Astrocyte (in vitro differentiated cells and primary cell): ENCODE measurements at places on chromosomes 11 and 22. TPM values are rescaled to one million over a fixed set of nuclear protein-coding genes. Genes with fewer than 3 reads are reported as not detected.

The NRXN2 gene
- 0.14 and 0.17 TPM in 2 replicates for total RNA-seq

The SLC7A4 gene
- total RNA-seq, result 0.31 and 0.93 TPM in 2 replicates

The RIBC2 gene
- total RNA-seq, result not detected in 2 replicates

The TEAD1 gene
- total RNA-seq, result 141 and 149 TPM in 2 replicates

The VPREB1 gene
- not detected in 2 replicates for total RNA-seq

The TMEM86A gene
- 4.0 and 5.3 TPM in 2 replicates for total RNA-seq

The BACE1 gene
- 32.6 and 37.2 TPM in 2 replicates for total RNA-seq

- no peaks in the 10 kb centered on the region for H3K27me3 ChIP-seq
- peak overlapping the region; percentile 71 for H3K4me3 ChIP-seq
- peak; percentile 80 for DNase-seq
These were observed 10.3 kb upstream of the MB start for GRCh38 chr22:35627267-35628041.

- peaks cover 12% of the 10 kb centered on the region for H3K4me1 ChIP-seq
- peaks cover 11% of the 10 kb centered on the region for H3K36me3 ChIP-seq
- no peak overlapping the region for H3K27ac ChIP-seq
These were observed 17.5 kb upstream of the CDC42EP2 start for GRCh38 chr11:65297026-65297672.

DNA sequence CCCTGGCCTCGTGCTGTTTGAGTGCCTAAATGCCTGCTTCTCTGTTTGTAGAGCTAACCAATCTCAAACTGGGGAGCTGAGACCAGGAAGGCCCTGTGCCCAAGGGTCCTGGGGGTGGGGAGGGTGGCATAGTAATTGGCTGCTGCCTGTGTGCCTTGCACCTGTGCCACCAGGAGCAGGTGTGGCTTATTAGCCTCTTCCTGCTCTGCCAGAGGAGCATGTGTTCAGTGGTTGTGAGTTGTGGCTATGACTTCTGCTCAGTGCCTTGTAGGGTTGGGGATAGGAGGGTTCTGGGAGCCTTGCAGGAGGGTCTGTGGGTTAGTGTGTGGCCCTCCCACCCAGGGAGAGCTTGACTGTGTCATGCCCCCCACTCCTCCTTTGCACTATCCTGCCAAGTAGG lies 109.2 kb downstream of the ZBTB16 start:
- H3K27ac ChIP-seq, result no peak overlapping the region
- no peaks in the 10 kb centered on the region for H3K36me3 ChIP-seq
- peaks cover 72% of the 10 kb centered on the region for H3K27me3 ChIP-seq
- no peak overlapping the region for H3K4me3 ChIP-seq
- no peak for DNase-seq
- peaks cover 9% of the 10 kb centered on the region for H3K4me1 ChIP-seq

GRCh38 chr11:103744496-103745153 lies 291.8 kb upstream of the DDI1 start:
- H3K4me1 ChIP-seq, result no peaks in the 10 kb centered on the region
- no peaks in the 10 kb centered on the region for H3K27me3 ChIP-seq
- DNase-seq, result peak; percentile 21

GRCh38 chr22:50251477-50252081 lies 514 bp upstream of the HDAC10 start:
- peak overlapping the region; percentile 75 for H3K4me3 ChIP-seq
- no peak overlapping the region for H3K27ac ChIP-seq
- H3K27me3 ChIP-seq, result no peaks in the 10 kb centered on the region
- DNase-seq, result no peak
- H3K4me1 ChIP-seq, result peaks cover 18% of the 10 kb centered on the region
- H3K36me3 ChIP-seq, result no peaks in the 10 kb centered on the region

DNA sequence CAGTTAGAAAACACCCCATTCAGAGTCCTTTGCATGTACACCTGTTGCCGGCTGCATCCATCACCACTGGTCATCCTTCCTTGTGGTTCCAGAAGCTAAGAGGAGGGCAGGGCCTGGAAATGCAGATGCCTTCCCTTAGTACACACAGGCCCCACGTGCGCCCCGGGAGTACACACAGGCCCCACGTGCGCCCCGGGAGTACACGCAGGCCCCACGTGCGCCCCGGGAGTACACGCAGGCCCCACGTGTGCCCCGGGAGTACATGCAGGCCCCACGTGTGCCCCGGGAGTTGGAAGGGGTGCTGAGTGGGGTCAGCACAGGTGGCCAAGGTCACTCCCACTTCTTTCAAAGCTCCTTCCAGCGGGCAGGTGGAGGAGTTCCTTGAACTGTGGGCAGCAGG lies 1141.9 kb downstream of the BRD1 start:
- no peak overlapping the region for H3K27ac ChIP-seq
- H3K36me3 ChIP-seq, result no peaks in the 10 kb centered on the region
- no peak for DNase-seq
- H3K4me3 ChIP-seq, result no peak overlapping the region

GRCh38 chr11:10067629-10068300 lies 226.3 kb downstream of the SBF2 start:
- no peak for DNase-seq
- no peaks in the 10 kb centered on the region for H3K4me1 ChIP-seq
- no peaks in the 10 kb centered on the region for H3K27me3 ChIP-seq
- H3K27ac ChIP-seq, result no peak overlapping the region
- H3K36me3 ChIP-seq, result no peaks in the 10 kb centered on the region

DNA sequence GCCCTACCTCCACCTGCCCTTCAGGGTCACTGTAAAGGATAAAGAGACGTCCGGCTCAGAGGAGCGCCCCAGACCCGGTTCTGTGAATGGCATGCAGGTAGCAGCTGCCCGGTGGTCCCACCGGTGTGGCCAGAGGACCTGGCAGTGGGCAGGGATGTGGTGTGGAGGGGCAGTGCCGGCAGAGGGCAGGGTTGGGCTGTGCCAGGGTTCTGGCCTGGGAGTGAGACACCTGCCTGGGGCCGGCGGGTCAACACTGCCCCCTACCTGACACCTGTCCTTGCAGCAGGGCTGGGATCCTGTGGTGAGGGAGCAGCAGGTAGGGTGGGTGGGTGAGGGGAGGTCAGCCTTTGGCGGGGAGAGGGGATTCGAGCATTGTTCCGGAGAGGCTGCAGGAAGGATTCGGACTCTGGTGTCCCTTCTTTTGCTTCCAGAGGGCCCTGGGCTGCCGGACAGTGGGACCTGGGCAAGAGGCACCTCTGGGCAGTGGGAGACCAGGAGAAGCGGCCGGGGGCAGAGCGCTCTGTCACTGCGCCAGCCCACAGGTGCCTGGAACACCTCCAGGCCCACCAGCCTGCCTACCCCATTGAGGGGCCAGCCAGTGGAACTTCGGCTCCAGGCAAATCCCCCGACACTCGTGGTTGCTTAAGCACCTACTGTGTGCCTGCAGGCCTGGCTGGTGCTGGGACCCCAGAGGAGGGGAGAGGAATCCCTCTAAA lies 1.6 kb upstream of the PHLDA2 start:
- peak overlapping the region; percentile 48 for H3K4me3 ChIP-seq
- H3K36me3 ChIP-seq, result no peaks in the 10 kb centered on the region
- no peaks in the 10 kb centered on the region for H3K27me3 ChIP-seq
- H3K4me1 ChIP-seq, result peaks cover 45% of the 10 kb centered on the region
- H3K27ac ChIP-seq, result peak overlapping the region; percentile 87

GRCh38 chr11:44760917-44761550 lies 34.3 kb downstream of the TSPAN18 start:
- peaks cover 25% of the 10 kb centered on the region for H3K4me1 ChIP-seq
- H3K4me3 ChIP-seq, result no peak overlapping the region
- peak; percentile 91 for DNase-seq
- H3K27ac ChIP-seq, result no peak overlapping the region
- no peaks in the 10 kb centered on the region for H3K36me3 ChIP-seq

GRCh38 chr11:65456418-65456817 lies 33.8 kb downstream of the NEAT1 start:
- DNase-seq, result no peak
- no peak overlapping the region for H3K4me3 ChIP-seq
- H3K27ac ChIP-seq, result no peak overlapping the region
- no peaks in the 10 kb centered on the region for H3K36me3 ChIP-seq

GRCh38 chr11:11044137-11044855 lies 186.4 kb upstream of the ZBED5 start:
- no peak overlapping the region for H3K4me3 ChIP-seq
- H3K27me3 ChIP-seq, result no peaks in the 10 kb centered on the region
- no peaks in the 10 kb centered on the region for H3K36me3 ChIP-seq

DNA sequence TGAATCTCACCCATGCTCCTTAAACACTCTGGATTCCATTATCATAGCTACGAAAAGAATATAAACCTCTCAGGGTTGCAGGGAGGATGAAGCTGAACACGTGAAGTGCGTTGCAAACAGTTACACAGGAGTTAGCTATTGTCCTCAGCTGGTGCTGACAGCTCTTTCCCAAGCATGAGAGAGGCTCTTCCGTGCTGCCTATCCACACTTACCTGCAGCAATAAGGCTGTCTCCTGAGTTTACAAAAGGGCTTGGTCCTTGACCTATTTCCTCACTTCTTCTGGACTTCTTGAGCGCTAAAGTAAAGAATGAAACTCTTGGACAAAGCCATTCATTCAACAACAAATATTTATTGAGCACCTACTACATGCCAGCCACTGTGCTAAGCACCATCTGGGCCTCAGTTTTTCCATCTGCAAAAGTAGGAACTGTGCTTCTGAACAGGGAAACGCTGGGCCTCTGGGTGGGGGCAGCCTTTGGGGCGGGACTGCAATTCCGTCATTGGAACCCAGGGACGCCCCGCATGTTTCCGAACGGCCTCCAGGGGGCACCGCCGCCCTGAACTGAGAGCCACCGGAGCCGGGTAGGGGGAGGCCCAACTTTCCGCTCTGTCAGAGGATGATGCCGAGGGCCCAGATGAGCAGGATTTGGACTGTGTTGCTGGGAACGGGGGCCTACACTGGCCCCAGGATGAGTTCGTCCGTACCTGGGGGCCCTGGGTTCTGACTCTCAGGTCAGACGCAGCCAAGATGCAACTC lies 651 bp upstream of the ARL2 start:
- peak; percentile 67 for DNase-seq
- H3K27ac ChIP-seq, result peak overlapping the region; percentile 98
- peak overlapping the region; percentile 80 for H3K4me3 ChIP-seq

DNA sequence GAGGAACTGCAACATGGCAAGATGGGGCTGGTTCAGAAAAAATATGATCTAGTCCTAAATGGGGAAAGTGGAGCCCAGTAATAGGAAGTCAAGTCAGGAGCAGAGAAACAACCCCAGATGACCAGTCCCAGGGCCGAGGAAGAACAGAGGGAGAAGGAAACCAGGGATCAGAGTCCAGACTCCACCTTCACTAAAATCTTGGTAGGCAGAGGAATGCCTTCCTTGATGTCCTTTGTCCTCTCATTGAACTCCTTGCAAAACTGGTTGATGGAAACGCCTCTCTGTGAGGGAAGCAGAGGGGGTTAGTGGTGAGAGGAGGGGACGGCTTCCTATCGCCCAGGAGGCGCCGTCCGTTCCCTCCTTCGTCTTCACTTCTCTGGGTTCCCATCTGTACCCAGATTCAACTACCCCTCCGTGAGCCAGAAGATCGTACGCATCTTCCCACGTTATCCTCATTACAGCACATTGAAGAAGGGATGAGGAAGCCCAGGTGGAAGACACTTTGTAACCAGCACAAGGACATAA lies 607 bp downstream of the MRPL11 start:
- DNase-seq, result no peak
- no peaks in the 10 kb centered on the region for H3K27me3 ChIP-seq
- peaks cover 9% of the 10 kb centered on the region for H3K36me3 ChIP-seq
- peak overlapping the region; percentile 89 for H3K4me3 ChIP-seq
- H3K27ac ChIP-seq, result peak overlapping the region; percentile 82
- H3K4me1 ChIP-seq, result peaks cover 5% of the 10 kb centered on the region

- H3K27ac ChIP-seq, result no peak overlapping the region
- H3K4me1 ChIP-seq, result peaks cover 3% of the 10 kb centered on the region
- H3K27me3 ChIP-seq, result no peaks in the 10 kb centered on the region
- no peaks in the 10 kb centered on the region for H3K36me3 ChIP-seq
These were observed 962.3 kb upstream of the RAG2 start for GRCh38 chr11:37560346-37560745.

DNA sequence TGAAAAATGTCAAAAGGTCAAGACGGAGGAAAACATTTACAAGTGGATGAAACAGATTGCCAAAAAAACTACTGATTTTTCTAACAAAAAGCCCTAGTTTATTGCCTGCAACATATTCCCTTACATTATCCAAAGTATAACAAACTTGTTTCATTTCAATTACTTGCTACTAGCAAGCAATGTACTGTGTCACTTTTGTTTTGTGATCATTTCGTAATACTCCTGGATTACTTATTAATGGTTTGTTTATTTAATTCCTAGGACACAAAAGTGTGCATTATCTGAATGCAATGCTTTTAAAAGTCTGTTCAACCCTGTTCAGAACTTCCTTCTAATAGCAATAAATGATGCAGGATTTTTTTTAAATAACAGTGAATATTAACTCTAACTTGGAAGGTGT lies 50.9 kb downstream of the CCDC34 start:
- no peaks in the 10 kb centered on the region for H3K4me1 ChIP-seq
- H3K27ac ChIP-seq, result no peak overlapping the region
- no peaks in the 10 kb centered on the region for H3K27me3 ChIP-seq
- H3K36me3 ChIP-seq, result no peaks in the 10 kb centered on the region

DNA sequence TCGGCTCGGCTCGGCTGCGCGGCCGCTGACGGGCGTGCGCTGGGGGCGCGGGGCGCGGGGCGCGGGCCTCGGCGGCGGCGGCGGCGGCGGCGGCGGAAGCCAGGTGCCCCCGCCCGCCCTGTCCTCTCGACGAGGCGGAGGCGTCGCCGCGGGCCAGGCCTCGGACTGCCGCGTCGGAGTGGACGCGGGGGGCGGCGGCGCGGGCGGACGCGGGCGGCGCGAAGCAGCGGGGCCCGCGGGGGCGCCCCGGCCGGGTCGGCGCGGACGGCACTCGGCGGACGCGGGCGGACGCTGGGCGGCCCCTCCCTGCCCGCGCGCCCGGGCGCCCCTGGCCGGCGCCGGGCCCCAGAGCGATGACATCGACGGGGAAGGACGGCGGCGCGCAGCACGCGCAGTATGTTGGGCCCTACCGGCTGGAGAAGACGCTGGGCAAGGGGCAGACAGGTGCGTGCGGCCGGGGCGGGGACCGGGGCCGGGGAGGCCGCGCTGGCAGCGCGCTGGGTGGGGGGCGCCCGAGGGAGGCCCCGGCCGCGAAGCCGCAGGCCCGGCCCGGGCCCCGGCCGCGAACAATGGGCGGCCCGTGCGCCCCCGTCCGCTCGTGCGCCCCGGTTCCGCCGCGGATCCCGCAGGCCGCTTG lies at the start of gene BRSK2:
Gene BRSK2 (plus strand): TSS at position 3 of the 637 bp plus-strand sequence. CDS start 351 bp downstream, at position 354.
- peak within 1 kb of the TSS; percentile 37 for H3K4me3 ChIP-seq
- H3K4me1 ChIP-seq, result peaks cover 4% of the 10 kb centered on the region
- H3K36me3 ChIP-seq, result no peaks in the 10 kb centered on the region
- peaks cover 15% of the 10 kb centered on the region for H3K27me3 ChIP-seq
- no peak within 1 kb of the TSS for H3K27ac ChIP-seq
- no peak for DNase-seq
